GM03348 (cell line): ENCODE measurements at places on chromosomes 6 and 20.

- no peak for DNase-seq
These were observed 39.5 kb downstream of the NCR2 start for GRCh38 chr6:41374618-41375590.

DNA sequence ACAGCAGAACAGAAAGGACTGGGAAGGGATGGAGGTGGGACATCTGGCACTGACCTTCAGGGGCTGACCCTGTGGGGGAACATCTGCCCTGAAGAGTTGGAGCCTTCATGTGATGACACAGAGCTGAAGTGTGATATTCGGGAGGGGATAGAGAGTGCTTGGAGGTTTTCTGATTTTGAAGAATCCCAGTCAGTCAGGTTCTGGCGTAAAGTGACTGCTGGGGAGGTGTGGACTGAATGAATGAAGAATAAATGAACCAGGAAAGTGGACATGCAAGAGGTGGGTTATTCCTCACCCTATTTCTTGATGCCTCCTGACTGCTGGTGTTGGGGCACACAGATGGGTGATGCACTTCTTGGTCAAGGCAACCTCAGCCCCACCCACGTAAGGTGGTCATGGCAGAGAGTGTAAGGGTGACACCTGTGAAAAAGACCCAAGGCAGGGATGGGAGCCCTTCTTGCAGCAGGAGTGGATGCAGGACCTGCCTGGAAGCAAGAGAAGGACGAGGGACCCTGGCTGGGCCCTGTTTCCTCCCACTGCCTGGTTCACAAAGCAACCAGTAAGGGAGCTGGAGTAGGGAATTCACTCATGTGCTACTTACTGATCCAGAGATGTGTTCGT, 13.1 kb downstream of the MICA start:
- DNase-seq = no peak

- DNase-seq = peak; percentile 44
These were observed 51.5 kb upstream of the NXT1 start for GRCh38 chr20:23298926-23299672.

DNA sequence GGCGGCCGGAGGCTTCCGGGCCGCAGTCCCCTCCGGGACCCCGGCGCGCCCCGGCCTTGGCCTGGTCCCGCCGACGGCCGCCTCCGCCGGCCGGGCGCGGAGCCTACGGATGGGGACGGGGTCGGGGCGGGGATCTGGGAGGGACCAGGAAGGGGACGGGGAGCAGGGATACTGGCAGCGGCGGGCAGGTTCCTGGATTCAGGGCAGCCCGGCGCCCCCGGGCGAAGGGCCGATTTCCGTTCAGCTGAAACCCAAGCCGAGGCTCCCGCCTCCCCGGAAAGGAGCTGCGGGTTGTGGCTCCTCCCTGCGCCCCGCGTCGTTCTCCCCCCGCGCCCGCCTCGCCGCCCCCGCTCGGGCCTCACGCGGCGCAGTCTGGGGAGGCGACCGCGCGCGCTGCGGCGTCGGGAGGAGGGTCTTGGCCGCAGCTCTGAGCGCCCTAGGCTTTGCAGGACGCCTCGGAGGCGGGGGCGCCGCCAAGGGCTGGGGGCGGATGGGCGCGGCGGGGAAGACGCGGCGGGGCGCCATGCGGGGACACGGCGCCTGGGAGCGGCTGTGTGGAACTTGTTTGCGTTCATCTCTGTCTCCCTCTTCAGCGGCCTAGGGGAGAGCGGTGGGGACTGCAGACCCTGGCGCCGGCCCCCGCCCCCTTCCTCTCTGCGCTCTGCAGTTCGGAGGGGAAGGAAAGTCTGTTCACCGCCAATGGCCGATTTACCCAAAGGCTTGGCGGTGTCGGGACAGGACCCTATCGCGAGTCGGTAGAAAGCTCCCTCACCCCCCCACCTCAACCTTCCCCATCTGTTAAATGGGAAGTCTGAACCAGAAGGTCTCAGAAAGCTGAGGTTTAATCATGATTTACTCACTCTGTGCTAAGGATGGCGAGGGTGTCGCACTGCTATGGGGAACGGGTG, 22.7 kb upstream of the TMEM181 start:
- DNase-seq = peak; percentile 29

GRCh38 chr6:722077-722524, 29.2 kb upstream of the EXOC2 start:
- DNase-seq = peak; percentile 89

DNA sequence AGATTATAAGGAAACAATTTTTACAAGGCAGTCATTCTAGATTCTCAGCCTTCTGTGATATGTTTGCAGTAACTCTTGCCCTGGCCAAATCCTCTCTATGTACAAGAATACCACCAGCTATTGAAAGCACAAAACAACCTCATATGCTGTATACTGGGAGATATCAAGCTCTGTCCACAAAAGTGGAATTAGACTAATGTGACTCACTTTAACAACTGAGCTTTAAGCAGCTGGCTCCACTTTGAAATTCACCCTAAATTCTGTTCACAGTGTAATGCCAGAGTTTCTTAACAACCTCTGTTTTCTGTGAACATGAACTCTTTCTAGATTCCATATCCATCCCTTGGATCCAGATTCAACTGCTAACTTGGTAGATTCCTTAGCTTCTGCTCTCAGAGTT, 47.6 kb downstream of the CHD6 start:
- DNase-seq = no peak

DNA sequence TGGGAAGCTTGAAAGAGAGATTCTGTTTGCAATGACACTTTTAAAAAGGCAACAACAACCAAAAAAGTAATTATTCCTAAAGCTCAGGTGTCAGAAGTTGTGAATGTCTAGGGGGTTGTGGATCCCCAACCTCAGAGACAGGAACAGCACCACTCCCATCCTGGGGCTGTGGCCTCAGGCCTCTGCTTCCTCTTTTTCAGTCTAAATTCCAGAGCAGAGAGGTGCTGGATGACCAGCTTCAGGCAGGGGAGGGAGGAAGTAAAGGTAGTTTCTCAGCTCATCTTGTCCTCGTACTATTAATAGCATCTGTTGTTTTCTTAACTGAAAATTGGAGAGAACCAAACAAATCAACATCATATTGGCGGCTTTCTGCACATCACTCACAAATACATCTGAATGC, 8.3 kb downstream of the NT5E start:
- DNase-seq = no peak

- DNase-seq = no peak
These were observed 745.1 kb upstream of the MARCKS start for GRCh38 chr6:113112086-113112485.

DNA sequence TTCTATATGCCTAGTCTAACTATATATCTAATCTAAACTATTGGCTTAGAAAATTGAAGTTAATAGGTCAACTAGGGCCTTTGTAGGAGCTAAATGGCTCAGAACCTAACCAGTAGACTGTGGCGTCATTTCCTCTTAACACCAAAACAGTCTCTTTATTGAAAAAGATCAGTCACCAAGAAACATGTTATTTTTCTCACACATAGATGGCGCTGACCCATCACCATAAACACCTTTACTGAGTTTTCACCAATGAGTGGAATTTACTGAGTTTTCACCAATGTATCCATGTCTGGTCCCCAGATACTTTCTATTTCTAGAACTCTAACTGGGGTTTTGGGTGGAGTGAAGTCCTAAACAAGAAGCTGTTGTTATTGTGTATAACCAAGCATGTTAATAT, 636.0 kb downstream of the BCKDHB start:
- DNase-seq = peak; percentile 36

DNA sequence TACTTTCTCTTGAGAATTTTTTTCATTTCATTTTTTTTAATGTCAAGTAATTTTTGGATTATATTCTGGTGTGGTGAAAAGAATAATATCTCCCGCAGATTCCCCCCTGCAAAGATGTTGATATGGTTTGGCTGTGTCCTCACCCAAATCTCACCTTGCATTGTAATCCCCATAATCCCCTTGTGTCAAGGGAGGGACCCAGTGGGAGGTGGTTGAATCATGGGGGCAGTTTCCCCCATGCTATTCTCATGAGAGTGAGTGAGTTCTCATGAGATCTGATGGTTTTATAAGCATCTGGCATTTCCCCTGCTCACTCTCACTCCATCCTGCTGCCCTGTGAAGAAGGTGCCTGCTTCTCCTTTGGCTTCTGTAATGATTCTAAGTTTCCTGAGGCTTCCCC, 58.7 kb upstream of the PMEPA1 start:
- DNase-seq = no peak
